ENCODE measurements at places on chromosomes 2 and 18.
A peak's percentile ranks its signal among the peaks of the same experiment; 100 is the strongest.

- no peak for DNase-seq
These were observed 65.4 kb downstream of the TRIP12 start for GRCh38 chr2:229856413-229856812.

DNA sequence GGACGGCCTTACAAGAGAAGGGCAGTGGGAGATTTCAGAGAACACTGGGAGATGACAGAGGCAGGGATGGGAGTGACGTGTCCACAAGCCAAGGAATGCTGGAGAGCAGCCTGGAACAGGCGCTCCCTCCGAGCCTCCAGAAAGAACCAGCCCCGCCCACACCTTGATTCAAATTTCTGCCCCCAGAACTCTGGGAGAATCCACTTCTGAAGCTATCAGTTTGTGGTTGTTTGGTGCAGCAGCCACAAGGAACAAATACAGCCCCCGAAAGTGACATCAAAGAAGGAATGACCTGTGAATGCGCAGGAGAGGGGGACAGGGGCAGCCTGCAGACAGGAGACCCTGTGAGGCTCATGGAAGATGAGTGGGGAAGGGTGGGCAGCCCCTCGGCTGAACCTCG lies 67.3 kb downstream of the TWIST2 start:
- DNase-seq, result no peak

- no peak for DNase-seq
These were observed 35.7 kb upstream of the ALPP start for GRCh38 chr2:232342635-232343565.

GRCh38 chr2:226447338-226448300 lies 352.0 kb downstream of the IRS1 start:
- peak; percentile 97 for DNase-seq

GRCh38 chr18:35938158-35938557 lies 34.3 kb upstream of the RMP24 start:
- DNase-seq, result peak; percentile 3

- no peak for DNase-seq
These were observed 60.6 kb upstream of the ATP8B1 start for GRCh38 chr18:57863706-57864105.

DNA sequence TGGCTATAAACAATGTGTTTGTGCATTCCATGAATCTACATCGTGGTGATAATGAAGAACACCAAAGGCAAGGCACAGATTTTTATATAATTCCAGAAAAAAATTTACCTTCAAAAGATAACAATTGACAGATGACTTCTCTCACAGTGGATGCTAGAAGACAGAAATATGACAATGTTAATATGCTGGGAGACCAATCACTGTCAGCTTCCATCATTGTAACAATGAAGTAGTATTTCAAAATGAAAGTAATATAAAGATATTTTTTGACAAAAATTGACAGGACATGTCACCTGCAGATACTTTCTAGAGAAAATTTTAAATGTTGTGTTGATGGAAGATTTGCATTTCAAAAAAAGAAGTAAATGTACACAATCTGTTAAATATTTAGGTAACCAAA lies 1925.9 kb upstream of the LRRTM1 start:
- no peak for DNase-seq

DNA sequence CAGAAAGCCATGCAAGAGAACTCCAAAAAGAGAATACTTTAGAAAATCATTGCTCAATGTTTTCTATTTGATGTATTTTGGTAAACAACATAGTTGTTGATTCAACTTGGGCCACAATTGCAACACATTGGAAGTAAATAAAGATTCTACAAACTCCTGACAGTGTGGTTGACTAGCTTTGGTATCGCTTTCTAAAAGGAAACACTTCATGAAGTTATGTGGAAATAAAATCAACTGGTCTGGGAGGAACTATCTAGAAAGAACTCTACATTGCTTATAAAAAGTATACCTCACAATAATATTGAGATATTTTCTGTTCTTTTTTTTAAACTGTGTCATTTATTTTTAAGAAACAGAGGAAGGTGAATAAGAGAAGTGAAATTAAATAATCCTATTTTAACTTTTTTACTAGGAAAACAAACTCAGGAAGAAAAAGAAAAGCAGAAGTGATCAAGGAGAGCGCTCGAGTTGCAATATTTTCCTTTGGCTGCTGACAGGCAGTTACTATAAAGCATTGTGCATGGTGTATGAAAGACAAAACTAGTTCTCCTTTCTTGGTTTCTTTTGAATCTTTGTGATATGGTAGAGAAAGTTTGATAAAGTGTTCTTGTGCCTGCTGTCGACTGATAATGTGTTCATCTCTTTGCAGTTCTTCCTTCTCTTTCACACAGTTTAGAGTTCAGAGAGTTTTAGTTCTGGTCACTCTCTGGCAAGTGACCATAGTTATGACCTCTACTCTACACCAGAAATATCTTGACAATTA lies 3.0 kb downstream of the DHRS9 start:
- no peak for DNase-seq

DNA sequence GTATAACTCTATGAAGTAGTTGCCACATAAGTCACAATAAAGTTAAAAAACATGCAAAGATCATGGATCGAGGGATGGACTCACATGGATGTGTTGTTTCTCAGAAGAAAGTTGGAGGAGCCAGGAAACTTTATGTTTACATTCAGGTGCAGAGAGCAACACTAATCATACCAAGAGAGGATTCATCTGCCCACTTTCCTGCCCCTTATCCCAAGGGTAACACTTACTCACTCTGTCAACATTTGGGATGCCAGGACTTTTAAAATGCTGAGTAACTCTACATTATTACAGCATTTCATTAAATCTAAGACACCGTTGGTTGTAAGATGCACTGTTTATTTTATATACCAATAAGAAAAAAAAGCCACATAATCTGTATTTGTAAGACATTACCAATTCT lies 170.4 kb downstream of the KCNE4 start:
- DNase-seq, result peak; percentile 62

GRCh38 chr2:187003611-187004010 lies 154.6 kb upstream of the ZSWIM2 start:
- DNase-seq, result no peak
